Esophagus muscularis mucosa (tissue), 4 donors: ENCODE measurements at places on chromosomes 5 and 9. TPM values are rescaled to one million over a fixed set of nuclear protein-coding genes. Genes with fewer than 3 reads are reported as not detected.

- DNase-seq, result no peak
Observed at GRCh38 chr9:13590996-13591395, 311.5 kb upstream of the MPDZ start.

SMIM32 gene
- total RNA-seq, result not detected

GRCh38 chr5:79133121-79133656, 21.6 kb downstream of the BHMT start:
- DNase-seq, result no peak

MARCOL gene
- not detected for total RNA-seq
